ENCODE measurements at places on chromosomes 4 and X.

DNA sequence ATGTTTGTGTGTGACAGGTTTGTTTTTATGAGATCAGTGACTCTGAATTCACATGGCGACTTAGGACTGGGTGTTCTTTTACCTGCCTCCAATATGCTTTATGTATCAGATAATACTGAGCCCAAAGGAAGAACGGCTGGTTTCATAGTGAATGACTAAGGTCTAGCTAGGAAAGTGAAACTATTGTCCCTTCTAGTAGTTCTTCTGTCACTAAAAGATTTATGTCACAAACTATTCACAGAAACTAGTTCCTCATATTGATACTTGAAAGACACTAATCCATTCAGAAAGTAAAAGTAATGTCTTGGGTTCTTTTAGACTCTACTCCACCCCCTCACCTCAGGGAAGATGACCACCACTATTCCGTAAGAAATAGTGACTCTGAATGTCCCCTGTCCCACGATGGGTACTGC, 81.7 kb downstream of the EGF start:
- no peak for DNase-seq

DNA sequence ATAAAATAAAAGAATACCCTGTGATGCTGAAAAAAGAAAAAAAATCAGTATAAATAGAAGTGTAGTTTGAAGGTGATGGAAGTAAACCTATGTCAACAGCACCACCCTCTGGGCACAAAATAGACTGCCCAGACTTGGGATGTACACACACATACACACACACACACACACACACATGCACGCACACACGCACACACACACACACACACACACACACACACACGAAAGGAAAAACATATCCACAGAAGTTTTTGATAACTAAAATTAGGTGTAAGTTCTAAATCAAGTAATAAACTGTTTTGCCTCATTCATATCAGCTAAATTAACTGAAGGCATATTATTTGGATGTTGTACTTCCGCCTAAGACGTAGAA, 40.5 kb downstream of the ANXA5 start:
- DNase-seq: no peak

- no peak for DNase-seq
These were observed 904 bp upstream of the WDR1 start for GRCh38 chr4:10117359-10118047.

DNA sequence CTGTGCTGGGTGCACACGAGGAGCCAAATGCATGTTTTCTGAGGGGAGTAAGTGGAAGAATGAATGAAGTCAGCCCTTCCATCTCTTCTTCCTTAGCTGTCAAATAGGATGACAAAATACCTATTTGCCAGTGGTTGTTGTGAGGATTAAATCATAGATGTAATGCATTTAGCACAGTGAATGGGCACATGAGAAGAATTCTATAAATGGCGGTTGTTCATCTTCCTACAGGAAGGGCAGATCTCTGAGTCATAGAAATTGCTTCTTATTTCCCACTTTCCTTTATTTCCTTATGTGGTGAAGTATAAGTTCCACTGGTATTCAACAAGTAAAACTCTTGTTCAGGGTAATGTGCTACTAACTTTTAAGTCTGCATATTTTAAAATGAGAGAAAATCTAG, 83.1 kb downstream of the SORBS2 start:
- DNase-seq: no peak

DNA sequence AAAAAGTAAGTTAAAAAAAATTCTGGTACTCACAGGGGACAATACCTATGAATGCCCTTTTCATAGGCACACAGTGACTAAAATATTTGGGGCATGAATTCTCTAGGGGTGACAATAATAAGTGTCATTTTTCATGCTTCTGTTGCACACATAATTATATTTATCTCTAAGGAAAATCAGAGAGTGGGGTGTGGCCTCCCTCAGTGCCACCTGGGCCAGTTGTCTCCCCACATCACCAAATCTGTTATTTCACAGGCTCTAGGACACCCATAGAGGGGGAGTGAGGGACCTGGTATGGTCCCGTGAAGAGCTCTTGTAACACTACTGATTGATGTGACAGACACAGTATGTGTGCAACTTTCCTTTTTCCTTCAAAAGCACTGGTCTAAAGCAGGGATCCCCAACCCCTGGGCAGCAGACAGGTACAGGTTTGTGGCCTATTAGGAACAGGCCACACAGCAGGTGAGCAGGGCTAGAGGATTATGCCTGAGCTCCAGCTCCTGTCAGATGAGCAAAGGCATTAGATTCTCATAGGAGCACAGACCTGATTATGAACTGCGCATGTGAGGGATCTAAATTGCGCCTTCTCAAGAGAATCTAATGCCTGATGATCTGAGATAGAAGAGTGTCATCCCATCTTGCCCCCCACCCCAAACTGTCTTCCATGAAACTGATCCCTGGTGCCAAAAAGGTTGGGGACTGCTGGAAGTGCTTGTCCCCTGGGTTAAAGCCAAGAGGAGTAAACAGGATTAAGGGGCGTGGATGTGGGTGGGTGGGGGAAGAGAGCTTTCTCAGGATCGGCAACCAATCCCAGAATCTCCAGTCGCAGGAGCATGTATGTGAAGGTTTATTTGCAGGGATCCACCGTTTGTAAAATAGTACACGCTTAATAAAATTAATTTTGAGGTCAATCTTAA, 856 bp downstream of the SLC9B1 start:
- DNase-seq: no peak

GRCh38 chr4:41436419-41436818, 101.5 kb upstream of the LIMCH1 start:
- no peak for DNase-seq

GRCh38 chr4:134499074-134499473, 297.5 kb upstream of the PABPC4L start:
- no peak for DNase-seq

DNA sequence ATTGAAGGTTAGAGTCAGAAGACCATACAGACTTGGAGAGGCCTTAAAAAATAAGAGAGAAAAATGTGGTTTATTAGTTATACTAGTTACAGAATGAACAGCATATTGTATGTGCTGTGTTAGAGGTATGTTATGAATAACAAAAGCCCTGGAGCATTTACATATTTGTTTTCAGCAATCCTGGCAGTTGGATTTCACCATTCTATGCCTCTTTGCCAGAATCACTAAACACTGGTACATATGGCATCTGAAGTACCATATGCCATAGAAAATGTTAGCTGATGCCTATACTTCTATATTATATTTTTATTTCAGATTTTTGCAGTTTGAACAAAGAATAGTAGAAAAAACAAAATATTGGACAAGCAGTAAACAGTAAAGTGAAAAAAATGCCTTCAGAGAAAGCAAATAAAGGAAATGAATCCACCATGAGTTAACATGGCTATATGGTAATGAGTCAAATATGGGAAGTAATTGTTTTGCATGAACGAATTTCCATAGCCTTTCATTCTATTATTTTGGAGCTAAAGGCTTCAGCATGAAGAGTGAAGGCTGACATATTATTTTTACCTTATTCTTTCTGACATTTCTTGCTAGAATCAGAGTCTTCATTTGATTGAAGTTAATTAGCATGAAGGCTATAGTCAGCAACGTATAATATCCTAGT, 41.9 kb upstream of the PRDM8 start:
- DNase-seq: no peak

GRCh38 chr4:138297743-138298405, 55.7 kb upstream of the SLC7A11 start:
- DNase-seq: no peak

DNA sequence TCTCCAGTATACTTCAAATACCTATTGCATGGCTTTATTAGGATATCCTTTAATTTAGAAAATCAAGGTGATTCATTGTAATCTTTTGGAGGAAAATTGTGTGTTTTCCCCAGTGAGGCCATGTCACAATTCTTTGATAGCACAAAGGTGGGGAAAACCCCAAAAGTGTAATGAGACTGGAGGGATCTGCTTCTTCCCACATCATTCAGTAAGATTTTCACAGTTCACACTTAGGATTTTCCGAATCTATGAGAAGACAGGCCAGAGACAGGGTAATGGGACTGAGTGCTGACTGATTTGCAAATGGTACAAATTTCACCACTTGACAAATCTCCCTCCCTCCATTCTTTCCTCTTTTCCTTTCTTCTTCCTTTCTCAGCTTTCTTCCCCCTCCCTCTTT, 181.1 kb downstream of the MGST2 start:
- no peak for DNase-seq

GRCh38 chr4:186700746-186701145, 22.9 kb downstream of the FAT1 start:
- no peak for DNase-seq

- DNase-seq: no peak
These were observed 25.2 kb downstream of the NYX start for GRCh38 chrX:41472231-41472815.

DNA sequence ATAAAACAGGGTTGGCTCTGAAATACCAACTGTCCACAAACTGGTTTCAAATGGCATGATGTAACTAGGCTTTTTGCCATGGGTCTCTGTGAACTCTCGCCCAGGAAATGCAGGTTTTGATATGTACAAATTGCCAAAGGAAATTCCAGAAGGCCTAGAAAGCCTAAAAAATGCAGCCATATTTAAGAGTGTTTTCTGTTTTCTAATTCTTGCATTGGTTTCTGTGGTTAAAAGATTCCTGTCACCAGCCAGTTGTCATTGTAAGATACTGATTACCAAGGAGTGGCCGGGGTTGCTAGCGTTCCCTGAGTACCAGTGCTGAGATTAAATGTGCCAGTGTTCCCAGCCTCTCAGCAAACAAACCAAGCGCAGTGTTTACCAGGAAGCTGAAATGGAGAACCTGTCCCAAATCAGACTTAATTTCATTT, 53.9 kb upstream of the SORBS2 start:
- no peak for DNase-seq

- no peak for DNase-seq
These were observed 1.8 kb upstream of the GABRQ start for GRCh38 chrX:152635941-152636340.

DNA sequence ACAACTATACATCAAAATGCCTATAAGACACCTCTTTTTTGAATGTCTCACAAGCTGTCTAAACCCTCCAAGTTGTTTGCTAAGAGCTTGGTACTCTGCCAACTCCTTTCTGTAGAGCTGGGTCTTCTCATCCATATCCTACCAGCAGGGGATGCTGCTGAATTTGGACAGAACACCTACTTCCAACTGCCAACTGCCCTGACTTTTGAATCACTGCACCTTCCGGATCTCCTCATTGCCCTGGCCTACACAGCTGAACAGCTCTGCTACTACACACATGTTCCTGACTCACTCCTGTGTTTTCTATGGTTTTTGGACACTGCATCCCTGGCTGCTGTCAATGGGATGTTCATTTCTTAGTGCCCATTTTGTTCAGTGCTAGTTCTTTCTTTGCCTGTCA, 18.7 kb downstream of the FAM184B start:
- peak; percentile 19 for DNase-seq

DNA sequence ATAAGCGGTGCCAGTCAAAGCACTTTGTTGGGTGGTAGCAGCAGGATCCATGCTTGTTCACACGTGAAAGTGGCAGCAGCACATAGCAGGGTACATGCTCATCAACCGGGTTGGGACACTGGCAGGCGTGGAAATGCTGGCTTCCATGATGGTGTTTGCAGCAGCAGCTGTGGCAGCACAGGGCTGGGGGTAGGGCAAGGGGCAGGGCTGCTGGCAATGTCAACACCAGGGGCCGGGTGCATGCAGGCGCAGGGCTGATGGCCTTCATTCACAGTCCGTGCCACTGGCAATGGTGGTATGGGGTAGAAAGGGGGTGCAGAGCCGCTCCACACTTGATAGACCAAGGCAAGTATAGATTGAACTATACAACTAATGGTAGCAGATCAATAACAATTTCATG, 374.7 kb upstream of the FAM241A start:
- no peak for DNase-seq

- DNase-seq: no peak
These were observed 53.2 kb downstream of the TSPAN5 start for GRCh38 chr4:98605216-98605615.

DNA sequence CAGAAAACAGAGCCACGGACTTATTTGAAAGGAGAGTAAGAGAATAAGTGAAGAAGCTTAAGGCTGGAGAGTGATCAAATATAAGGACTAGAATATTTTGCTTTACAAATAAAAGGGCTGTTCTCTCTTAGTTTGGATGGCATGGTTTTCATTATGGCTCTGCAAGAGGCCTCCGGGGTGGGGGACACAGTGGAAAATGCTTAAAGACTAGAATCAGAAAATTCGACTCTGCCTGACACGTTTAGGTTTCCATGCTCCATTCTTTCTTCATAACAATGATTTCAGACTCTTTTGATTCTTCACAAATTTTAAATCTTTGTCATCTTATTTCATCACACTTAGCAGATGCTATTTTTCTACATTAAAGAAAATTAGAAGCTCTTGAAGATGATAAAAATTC, 632.4 kb upstream of the BOD1L1 start:
- no peak for DNase-seq

DNA sequence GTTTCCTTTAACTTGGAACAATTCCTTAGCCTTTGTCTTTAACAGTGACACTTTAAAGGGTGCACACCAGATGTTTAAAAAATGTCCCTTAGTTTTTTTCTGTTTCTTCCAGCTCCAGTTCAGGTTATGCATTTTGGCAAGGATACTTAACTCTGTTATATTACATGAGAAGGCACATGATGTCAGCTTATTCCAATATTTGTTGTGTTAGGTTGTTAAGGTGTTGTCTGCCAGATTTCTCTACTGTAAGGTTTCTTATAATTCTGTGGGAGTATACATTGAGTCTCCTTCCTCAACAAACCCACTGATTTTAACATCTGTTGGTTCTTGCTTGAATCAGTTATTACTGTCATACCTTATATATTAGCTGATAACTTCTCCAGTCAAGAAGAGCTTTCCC, 33.3 kb downstream of the REST start:
- DNase-seq: no peak

GRCh38 chr4:160611181-160611580, 1508.3 kb downstream of the RAPGEF2 start:
- no peak for DNase-seq

DNA sequence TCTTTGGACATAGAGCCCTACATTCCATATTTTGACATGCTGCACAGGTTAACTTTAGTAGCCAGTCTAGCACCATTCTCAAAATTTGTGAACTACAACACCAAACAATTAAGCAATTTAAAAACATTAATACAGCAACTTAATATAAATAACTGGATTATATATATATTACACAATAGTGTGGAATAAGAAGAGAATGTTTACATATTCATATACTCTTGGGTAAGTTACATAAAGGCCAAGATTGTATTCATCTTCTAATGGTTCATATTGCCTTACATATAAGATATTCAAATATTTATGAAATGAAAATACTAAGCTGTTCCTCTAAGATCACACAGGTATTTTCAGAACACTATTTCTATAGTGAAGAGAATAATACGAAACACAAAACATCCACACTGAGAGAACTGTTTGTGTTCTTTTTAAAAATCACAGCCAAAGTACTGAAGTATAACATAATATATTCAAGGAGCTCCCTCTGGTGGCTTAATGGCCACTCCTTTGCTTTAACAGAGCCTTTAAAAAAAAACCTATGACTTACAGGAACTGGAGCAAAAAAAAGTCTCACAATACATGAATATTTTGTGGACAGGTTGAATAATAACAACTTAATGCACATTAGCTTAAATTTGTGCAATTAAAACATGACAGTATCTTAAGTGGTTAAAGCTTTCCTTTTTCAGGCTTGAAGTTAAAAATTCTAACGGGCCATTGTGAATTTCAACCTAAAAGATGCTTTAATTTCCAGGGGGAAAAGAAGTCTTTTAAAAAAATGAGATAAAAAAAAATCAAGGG, 46.2 kb downstream of the NEK1 start:
- no peak for DNase-seq

GRCh38 chr4:71110499-71110898, 117.0 kb downstream of the DCK start:
- DNase-seq: no peak

GRCh38 chr4:94407846-94408245, 43.9 kb upstream of the PDLIM5 start:
- no peak for DNase-seq

GRCh38 chrX:41389311-41389888, 55.4 kb downstream of the DDX3X start:
- DNase-seq: no peak
